ENCODE measurements at places on chromosomes 2 and 18.

- DNase-seq = no peak
These were observed 120.1 kb downstream of the CYP26B1 start for GRCh38 chr2:72027426-72028161.

- no peak for DNase-seq
These were observed 107.7 kb upstream of the MGAT5 start for GRCh38 chr2:134146161-134146560.

- DNase-seq = no peak
These were observed 108.5 kb downstream of the VAPA start for GRCh38 chr18:10022365-10022764.

DNA sequence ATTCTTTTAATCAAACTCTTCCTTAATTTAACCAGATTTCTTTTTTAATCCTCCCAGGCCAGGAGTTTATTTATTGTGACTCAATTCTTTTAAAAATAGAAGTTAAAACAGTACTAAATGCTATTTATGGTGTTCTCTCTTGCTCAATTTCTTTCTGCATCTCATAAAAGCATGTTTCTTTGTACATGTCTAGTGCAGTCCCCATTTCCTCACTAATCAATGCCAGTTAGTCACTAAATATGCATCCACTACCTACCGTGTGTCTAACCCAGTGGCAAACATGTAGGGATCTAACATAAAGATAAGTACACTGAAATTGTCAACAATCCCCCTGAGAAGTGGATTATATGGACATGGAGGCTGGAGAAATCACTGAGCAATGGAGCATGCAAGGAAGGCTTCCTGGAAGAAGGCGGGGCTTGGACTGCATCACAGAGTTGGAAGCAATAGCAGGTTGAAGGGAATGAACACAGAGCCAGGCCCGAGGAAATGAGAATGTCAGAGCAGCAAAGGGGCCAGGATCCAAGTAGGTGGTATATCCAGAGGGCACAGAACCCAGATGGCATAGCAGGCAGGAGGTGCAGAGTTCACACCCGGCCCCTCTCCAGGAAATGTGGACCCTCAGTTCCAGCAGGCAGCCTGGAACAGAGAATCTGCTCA is 105.3 kb upstream of the FOSL2 start:
- DNase-seq = no peak

GRCh38 chr18:74183130-74183529 is 34.8 kb downstream of the TIMM21 start:
- no peak for DNase-seq

- DNase-seq = no peak
These were observed 199.8 kb upstream of the HDAC4 start for GRCh38 chr2:239600650-239601049.

GRCh38 chr2:65300134-65300760 is 72.6 kb downstream of the ACTR2 start:
- DNase-seq = no peak

DNA sequence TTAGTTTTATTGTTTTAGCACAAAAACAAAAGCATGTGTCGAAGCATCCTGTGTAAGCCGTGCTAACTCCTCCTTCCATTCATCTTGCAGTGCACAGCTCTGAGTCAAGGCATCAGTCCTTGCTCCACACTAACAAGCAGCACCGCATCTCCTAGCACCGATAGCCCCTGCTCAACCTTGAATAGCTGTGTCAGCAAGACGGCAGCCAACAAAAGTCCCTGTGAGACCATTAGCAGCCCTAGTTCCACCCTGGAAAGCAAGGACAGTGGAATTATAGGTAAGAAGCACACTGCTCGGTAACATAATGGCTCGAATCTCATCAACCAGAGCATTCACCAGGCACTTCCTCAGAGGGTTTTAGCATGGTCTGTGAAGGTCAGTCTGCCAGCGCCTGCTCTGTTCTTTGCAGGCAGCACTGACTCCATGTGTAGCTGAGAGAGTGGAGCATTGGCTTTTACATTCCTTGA is 136.2 kb downstream of the WDSUB1 start:
- no peak for DNase-seq

DNA sequence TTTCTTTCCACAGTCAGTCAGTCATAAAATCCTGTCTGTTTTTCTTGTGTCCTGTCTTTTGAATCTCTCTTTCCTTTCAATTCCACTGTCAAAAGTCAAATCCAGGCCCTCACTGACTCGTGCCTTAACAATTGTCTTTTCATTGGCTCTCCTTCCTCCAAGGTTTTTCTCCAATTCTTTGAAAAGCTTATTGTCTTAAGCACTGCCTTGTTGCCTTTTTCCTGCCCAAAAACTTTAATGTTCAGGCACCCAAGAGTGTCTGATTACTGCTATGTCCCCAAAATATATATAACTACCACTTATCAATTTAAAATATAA is 13.9 kb upstream of the SULT1C4 start:
- no peak for DNase-seq

DNA sequence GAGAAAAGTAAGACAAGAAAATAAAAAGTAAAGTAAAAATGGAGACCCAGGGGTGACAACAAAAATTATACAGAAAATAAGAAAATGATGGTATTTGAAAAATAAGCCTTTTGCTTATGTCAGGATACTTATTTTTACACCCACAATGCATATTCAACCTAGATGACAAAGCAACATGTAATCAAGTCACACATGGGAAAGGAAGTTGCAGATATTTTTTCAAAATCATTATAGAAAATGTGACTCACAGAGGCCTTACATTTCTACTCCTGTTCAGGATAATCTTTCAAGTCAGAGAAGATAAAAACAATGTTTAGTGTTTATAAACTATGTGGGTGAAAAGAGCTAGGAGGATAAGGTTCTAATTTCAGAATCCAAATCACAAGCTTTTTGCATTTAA is 275.3 kb upstream of the UBE2E3 start:
- DNase-seq = no peak

DNA sequence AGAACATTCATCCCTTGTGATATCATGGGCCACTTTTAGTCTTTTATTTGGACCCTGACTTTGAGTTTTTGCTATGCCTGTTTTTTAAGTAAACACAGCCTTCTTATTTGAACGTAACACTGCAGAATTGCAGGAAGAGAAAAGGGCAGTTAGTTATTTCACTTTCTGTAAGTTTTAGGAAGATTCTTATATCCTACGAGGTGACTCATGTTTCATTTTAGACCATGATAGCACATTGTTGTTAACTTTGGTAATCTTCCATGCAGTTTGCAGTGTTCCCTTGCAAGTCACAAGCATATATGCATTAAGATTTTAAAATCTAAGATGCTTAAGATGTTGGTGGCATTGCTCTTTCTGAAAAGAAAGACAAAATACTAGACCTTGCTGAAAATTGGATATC is 128.6 kb upstream of the EPC2 start:
- DNase-seq = no peak

DNA sequence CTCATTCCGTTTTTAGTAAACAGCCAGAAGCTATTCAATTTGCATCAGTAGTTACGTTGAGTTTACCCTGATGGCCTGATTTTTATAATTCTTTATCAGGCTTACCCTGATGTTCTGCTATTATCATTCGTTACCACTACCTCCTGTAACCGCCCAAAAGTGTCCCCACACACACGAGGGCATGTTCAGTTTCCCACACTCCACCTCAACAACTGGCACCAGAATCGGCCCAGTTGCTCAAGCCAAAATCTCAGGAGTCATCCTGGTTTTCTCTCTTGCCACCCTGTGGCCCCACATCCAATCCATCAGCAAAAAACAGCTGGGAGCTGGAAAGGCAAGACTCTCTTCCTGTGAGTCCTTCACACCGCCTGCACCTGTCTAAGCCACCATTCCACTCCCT is 102.9 kb upstream of the RAB6C start:
- no peak for DNase-seq

- no peak for DNase-seq
These were observed 3.1 kb upstream of the SP5 start for GRCh38 chr2:170711774-170712652.

DNA sequence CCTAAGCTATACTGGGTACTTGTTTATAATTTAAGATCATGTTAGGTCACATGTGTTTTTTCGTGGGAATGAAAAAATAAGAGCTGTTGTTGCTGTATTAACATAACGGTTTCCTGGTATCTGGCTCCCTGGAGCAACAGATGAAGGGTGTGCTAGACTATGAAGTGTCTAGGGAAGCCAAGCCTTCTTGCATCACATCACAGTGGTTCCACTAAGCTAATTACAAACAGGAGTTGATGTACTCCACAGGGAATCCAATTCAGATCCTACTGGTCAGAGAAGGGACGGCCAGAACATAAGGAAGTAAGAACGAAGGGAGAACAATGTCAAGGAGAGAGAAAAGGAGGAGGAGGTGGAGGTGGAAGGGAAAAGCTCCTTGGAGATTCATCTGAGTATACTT is 193.0 kb upstream of the CYP26B1 start:
- no peak for DNase-seq

GRCh38 chr2:241673797-241674725 is 12.6 kb downstream of the DTYMK start:
- DNase-seq = no peak

GRCh38 chr2:201064797-201065329 is 6.6 kb downstream of the HYCC2 start:
- no peak for DNase-seq

DNA sequence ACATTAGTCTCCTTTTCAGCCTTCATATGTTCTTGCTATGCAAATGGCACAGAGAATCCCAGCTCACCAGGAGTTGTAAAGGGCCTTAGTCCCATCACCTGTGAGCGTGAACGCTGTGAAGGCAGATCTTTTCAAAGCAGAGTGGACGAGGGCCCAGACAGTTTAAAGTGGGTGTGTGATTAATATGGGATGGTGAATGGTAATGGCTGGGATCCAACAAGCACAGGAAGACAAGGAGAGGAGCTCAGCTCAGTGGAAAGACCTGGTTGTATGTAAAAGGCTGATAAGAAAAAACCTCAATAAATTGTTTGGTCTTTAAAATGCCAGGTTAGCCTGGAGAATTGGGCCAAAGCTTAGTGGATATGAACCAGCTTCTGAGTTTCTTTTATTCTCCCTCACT is 326.2 kb downstream of the NYAP2 start:
- DNase-seq = no peak

- no peak for DNase-seq
These were observed 25.1 kb downstream of the CIB4 start for GRCh38 chr2:26615860-26616705.

Measured in CD4-positive, alpha-beta T cell treated with Interleukin-10 for 1 hour (primary cell).